H7 (cell line): ENCODE measurements at places on chromosomes 3 and 15. TPM values are rescaled to one million over a fixed set of nuclear protein-coding genes. Genes with fewer than 3 reads are reported as not detected.

DNA sequence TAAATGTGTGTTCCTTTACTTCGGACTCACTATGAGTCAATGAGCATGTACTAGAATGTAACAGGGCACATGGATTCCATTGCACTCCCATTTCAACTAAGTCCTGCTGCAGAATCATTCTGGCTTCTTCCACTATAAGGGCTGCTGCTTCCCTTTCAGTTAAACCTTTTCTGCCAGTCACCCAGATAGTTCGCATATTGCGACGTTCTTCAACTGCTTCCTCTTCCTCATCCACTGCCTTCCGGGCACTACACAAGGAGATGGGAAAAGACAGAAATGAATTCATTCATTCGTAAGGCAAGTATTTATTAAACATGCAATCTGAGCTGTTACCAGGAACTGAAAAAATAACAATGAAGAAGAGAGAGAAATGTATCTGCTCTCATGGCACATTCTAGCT is 55.6 kb downstream of the POLQ start:
- no peak for DNase-seq

- DNase-seq, result no peak
These were observed 41.4 kb downstream of the OSTN start for GRCh38 chr3:191240486-191240885.

CDHR4 gene
- not detected in 2 replicates for total RNA-seq

DNA sequence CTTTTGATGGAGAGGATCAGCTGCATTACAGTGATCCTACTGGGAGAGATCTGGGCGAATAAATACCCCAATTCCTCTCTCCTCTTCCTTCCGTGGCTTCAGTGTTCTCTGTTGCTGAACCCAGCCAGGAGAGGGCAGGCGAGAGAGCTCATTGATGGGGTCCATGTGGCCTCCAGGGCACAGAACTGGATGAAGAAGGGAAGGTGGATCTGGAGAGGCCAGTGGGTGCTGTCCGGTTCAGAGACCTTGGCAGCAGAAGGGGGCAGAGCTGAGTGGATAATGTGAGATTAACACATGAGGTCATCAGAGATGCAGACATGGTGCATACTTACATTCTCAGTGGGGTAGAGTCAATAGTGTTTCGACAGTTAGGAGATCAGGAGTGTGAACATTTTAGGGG is 193.6 kb downstream of the CLSTN2 start:
- DNase-seq, result peak; percentile 44

DNAJC13 gene
- 17.1 and 22.7 TPM in 2 replicates for total RNA-seq

DNA sequence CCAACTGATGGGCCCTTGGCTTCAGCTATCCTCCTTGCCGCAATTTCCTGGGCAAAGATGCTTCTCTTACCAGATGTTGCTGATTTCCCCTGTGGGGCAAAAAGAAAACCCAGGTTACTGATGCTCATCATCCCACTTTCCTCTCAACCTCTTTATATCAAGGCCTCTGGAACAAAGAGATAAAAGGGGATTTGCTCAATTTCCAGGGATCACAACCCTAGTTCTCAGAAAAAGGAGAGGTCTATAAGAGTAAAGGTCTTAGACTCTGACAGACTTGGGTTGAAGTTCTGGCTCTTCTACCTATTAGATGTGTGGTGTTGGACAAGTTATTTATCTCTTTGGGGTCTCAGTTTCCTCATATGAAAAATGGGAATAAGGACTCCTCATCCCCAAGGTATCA is 8.5 kb downstream of the RPAP1 start:
- DNase-seq, result no peak

SLC28A1 gene
- total RNA-seq, result not detected in 2 replicates

SUSD5 gene
- total RNA-seq, result 0.59 TPM in 2 replicates

DNA sequence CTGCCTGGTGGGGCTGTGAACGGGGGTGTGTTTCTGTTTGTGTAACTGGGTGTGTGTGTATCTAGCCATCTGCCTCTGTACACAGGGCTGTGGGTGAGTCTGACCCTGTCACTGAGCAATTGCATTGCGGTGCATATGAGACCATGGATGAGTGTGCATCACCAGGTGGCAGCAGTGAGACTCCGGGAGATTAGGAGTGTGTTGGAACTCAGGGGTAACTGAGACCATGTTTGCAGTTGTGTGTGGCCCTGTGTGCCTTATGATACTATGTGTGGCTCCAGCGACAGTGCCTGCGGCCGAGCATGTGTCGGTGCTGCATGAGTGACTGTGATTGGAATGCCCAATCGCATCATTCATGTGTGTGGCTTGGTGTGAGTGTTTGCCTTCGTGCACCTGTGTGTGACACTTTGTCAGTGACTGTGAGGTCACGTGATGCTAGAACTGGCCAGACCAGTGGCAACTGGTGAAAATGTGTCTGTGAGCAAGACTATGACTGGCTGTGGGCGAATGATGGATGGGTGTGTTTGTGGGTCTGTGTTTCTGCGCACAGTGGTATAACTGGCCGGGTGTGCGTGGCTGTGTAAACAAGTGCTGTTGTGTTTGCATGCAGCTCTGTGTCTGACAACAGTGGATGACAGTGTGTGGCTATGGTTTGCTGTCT is 14.0 kb downstream of the VILL start:
- DNase-seq, result peak; percentile 81

HTR3E gene
- total RNA-seq, result not detected in 2 replicates

GRCh38 chr3:37703626-37704025 is 158.1 kb upstream of the CTDSPL start:
- no peak for DNase-seq

DNA sequence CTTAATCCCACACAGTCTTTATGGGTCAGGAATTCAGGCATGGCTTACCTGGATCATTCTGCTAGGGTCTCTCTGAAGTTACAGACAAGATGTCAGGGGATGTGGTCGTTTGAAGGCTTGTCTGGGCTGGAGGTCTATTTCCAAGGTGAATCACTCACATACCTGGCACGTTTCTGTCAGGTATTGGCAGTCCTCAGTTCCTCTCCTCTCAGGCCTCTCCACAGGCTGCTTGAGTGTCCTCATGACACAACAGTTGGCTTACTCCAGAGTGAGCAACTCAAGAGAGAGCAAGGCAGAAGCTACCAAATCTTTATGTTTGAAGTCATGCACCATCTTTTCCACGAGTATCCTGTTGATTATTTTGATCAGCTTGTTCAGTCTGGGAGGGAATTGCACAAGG is 43.9 kb upstream of the PARP14 start:
- no peak for DNase-seq

DNA sequence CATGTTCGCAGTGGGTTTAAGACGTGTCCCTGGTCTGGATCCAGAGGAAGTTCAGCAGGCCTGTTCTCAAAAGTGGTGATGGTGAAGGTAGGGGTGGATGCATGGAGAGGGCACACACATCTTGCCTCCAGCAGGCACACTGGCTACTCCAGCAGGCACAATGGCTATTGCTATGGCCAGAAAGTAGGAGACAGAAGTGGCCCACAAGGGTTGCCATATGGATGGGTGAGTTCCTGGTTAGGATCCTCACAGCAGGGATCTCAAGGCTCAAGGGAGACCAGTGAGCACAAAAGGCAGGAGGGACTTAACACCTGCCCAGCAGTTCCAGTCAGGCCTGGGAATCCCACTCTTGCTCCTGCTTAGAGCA is 107.9 kb downstream of the LRIG1 start:
- peak; percentile 18 for DNase-seq

CCDC39 gene
- total RNA-seq, result 0.07 TPM in 1 of 2 replicates, not detected in the other

TIPIN gene
- 16.2 and 17.0 TPM in 2 replicates for total RNA-seq

- no peak for DNase-seq
These were observed 51.5 kb downstream of the ITGA11 start for GRCh38 chr15:68380456-68380855.

- DNase-seq, result no peak
These were observed 196.2 kb downstream of the CHST2 start for GRCh38 chr3:143315766-143316165.

COL7A1 gene
- 19.4 and 29.4 TPM in 2 replicates for total RNA-seq

GRAMD1C gene
- 1.0 and 4.1 TPM in 2 replicates for total RNA-seq

- DNase-seq, result peak; percentile 91
These were observed 8.2 kb downstream of the PRKCD start for GRCh38 chr3:53169045-53169831.

DNA sequence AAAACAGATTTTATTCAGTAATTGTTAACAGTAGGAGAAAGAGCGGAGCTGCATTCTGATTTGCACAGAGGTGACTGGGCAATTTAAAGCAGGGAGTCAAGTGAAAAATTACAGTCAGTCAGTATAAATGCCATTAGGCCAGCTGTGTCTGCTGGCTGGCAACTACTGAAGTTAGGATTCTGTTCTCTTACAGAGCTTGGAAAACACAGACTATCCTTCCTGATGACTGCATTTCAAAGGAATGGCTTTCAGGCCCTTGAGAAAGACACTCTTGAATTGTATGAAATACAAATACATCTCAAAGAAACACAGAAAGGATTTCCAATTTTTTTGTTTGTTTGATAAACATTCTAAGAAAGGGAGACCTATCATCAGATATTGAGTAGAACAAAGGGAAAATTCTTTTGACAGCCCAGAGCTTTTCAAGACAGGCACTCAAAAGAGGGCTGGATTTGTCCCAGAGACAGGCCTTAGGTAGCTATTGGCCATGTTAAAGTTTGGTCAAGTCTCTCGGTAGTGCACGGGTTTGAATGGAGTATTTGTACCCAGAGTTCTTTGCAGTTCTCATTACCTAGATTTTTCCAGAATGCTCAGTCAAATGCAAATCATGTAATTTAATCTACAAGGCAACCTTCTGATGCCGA is 551.2 kb upstream of the CCDC54 start:
- no peak for DNase-seq

ITIH1 gene
- not detected in 2 replicates for total RNA-seq

DNA sequence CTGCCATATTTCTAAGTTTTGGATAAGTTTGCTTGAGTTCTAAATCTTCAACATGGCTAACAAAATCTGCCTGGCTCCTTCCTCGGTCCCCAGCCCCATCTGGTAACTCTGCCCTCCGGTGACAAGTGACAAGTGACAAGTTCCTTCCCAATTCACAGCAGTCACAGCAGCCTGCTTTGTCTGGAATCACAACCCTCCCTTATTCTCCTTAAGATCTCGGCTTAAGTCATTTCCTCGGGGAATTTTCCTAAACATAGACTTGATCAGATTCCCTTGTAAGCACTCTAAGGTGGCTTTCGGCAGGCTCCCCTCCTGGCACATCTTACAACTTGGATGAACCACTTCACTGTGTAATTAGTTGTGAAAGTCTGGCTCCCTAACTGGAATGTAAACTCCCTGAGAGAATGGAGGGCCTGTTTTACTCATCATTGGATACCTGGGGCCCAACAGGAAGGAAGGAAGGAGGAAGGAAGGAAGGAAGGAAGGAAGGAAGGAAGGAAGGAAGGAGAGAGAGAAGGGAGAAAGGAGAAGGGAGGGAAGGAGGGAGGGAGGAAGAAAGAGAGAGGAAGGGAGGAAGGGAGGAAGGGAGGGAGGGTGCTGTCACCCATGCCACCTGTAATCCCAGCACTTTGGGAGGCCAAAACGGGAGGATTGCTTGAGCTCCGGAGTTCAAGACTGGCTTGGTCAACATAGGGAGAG is 126.4 kb downstream of the SHQ1 start:
- DNase-seq, result no peak

HAPLN3 gene
- total RNA-seq, result 8.1 and 11.5 TPM in 2 replicates

GRCh38 chr15:68578980-68579935 is at the start of gene CORO2B:
Gene CORO2B (plus strand): TSS chr15:68578993. CDS start chr15:68579263, 270 bp downstream.
- peak; percentile 92 for DNase-seq

DNA sequence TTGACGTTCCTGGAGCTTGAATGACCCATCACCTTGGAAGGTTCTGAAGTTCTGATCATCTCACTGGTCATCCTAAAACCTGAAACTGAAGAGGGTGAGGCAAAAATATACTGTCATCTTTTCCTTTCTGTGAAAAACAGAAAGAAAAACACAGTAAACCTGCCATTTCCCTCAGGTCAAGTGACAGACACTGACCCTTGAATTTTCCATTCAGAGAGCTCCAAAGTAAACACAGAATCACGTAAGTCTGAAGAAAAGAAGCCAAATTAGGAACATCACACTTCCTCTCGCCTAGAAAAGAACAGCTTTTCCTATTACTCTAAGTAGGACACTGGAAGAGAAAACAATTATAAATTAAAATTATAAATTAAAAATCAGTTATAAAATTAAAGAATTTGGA is 78.7 kb upstream of the TGFBR2 start:
- DNase-seq, result no peak

DZIP1L gene
- 10.7 and 13.6 TPM in 2 replicates for total RNA-seq

HYAL1 gene
- 5.4 and 8.2 TPM in 2 replicates for total RNA-seq

SLC22A14 gene
- total RNA-seq, result 0.03 TPM in 1 of 2 replicates, not detected in the other

GRCh38 chr3:174243171-174243570 is 616.0 kb upstream of the NAALADL2 start:
- DNase-seq, result no peak

RBMS3 gene
- total RNA-seq, result 9.4 and 14.4 TPM in 2 replicates

DNA sequence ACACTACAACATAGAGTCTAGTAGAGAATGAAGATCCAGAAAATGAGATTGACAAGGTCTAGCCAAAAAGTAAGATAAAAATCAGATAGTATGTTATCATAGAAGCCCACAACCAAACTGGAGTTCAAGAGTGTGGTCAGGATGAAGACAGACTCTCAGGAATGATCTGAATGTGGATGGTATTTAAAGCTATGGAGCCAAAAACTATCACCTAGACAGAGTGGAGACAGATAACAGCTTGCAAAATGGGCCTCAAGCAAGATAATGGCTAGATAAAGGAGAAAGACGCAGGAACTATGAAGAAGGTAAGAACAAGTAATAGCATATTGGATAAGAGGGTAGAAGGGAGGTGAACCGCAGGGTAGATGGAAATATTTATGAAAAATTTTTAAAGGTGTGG is 35.4 kb downstream of the ZMAT3 start:
- no peak for DNase-seq

CNTN6 gene
- not detected in 2 replicates for total RNA-seq

GPR171 gene
- total RNA-seq, result not detected in 2 replicates

HCLS1 gene
- total RNA-seq, result 0.48 and 0.74 TPM in 2 replicates

DNA sequence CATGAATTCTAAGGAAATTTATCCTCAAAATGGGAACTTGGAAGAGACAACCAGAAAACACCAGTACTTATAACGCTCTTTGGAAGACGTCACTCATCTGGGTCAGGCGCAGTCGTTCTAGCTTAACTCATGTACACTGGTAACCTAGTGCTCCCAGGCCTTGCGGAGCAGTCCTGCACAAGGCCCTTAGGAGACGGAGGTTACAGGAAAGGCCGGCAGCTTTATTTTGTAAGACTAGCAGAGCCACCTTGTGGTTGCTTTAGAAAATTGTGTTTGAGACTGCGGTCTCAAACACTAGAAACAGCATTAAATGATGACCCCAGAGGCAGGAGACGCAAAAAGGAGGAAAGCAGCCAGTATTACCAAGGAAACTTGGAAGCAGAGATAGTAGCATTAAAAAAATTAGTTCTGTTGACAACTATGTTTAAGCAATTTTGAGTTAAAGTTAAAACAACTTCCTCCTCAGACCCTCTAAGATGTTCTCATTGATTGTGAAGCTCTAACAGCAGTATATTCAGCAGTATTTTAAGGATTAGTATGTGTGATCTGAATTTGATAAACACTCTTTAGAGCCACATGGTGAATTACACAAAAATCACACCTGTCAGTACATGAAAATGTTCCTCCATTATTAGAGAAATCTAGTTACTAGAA is 141.9 kb upstream of the C2CD4B start:
- peak; percentile 75 for DNase-seq

MDFIC2 gene
- total RNA-seq, result not detected in 2 replicates

- no peak for DNase-seq
These were observed 27.6 kb upstream of the VEPH1 start for GRCh38 chr3:157530637-157531300.

GRCh38 chr15:62756326-62756994 is 286.1 kb upstream of the TPM1 start:
- DNase-seq, result no peak
